ENCODE measurements at places on chromosomes 13 and 19.

DNA sequence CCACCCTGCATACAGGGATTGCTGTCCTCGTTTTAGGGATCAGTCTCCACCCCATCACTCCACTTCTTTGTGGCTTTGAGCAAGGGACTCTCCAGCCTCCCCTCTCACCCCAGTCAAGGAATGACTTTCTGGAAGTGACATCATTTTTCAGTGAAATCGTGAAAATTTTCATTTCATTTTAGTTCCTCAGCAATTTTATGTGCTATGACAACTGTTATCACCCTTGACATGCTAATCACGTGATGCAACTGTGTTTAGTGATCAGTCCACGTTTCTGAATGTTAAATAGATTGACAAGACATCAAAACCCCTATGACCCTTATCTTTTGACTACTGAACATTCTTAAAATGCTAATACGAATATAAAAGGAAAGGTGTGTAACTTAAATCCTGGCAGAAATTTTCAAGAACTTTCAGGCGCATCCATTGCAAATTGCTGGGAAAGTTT, 8.0 kb downstream of the C19orf81 start:
- DNase-seq, result no peak

DNA sequence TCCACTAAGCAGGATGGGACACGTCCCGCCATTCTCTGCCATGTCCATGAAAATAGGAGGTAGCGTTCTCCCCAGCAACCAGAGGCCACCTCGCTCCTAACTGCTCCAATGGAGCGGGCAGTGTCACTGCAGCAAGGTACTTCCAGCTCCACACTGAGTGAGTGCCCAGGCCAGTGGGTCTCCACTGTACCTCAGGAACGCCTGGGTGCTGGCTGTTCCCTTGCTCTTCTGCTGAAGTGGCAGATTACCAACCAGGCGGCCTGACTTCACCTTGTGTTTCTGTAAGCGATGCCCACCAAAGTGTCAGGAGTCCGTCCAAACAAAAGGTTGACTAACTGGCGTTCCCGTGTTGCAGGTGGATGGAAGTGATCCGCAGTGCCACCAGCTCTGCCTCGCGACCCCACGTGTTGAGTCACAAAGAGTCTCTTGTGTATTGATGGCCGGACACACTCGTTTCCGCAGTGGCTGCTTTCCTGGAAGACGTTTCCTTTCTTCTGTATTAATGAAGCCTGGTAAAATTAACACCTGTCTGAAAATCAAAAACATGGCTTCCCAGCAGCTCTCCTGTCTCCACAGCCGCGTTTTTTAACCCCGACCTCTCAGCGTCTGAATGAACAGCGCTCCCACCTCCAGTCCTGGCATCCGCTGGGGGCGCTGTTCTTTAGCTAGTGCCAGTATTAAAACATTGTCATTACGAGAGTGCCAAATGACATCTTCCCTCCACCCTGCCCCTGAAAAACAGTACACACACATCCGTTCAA, 128.8 kb downstream of the STK24 start:
- DNase-seq, result no peak

DNA sequence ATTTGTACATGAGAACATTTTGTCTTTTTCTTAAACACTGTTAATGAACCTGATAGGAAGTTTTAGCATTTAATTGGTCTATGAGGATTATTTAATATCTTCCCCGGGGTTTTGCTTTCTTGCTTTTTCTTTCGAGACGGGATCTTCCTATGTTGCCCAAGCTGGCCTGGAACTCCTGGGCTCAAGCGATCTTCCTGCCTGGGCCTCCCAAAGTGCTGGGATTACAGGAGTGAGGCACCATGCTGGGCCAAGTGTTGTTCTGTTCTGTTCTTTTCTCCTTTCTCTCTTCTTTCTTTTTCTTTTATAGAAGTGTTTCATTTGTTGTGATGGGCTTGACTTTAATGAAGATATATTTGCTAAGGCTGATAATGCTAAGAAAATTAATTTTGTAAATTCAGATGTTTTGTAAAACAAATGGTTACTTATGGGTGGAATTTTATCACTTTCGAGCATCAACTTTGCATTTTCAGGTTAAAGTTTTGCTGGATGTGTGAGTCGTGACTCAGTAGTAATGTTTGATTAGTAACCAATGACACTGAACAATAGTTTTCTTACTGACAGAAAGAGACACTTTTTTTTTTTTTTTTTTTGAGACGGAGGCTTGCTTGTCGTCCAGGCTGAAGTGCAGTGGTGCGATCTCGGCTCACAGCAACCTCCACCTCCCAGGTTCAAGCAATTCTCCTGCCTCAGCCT, 2.2 kb downstream of the PAN3 start:
- DNase-seq, result no peak

GRCh38 chr13:42056583-42056982, 8.1 kb downstream of the DGKH start:
- no peak for DNase-seq

DNA sequence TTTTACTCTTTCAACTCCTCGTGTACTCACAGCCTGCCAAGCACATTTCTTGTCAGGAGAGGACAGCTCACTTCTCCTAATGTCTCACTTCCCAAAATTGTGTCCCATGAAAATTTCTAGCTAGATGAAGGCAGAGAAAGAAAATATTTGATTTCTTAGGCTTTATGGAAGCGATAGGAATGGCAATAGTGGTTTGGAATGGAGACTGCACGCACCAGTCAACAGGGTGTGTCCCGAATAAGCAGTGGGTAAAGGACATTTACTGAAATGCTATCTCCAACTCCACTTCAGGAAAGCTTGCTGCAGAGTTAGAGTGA, 321 bp upstream of the ZNF222 start:
- no peak for DNase-seq

DNA sequence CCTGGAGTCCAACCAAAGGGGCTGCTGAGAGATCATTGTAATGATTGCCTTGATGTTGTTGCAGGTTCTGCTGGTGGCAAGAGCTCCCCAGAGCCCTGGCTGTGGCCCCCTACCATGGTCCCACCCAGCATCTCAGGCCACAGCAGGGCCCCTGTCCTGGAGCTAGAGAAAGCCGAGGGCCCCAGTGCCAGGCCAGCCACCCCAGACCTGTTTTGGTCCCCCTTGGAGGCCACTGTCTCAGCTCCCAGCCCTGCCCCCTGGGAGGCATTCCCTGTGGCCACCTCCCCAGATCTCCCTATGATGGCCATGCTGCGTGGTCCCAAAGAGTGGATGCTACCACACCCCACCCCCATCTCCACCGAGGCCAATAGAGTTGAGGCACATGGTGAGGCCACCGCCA, 15.5 kb downstream of the NCAN start:
- DNase-seq, result no peak

DNA sequence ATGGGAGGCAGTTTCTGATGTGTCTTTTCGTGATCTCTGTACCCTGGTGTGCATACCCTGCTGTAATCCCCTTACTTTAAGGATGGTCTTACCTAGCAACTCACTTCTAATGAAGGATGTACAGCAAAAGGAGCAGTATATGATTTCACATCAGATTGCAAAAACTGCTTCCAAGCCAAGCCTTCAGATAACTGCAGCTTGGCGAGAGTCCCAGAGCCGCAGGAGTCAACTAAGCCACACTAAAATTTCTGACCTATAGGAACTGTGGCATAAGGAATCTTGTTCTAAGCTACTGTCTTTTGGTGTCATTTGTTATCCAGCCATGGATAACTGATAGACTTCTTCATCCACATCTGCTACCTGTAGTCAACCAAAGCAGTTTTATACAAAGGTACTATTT, 496.7 kb downstream of the GPC6 start:
- no peak for DNase-seq

- DNase-seq, result no peak
Observed at GRCh38 chr13:30332456-30333143, 25.2 kb upstream of the KATNAL1 start.

GRCh38 chr19:18021121-18021755, 13.3 kb downstream of the ARRDC2 start:
- no peak for DNase-seq
